ENCODE measurements at places on chromosomes 11 and 22. TPM values are rescaled to one million over a fixed set of nuclear protein-coding genes. Genes with fewer than 3 reads are reported as not detected.

DNA sequence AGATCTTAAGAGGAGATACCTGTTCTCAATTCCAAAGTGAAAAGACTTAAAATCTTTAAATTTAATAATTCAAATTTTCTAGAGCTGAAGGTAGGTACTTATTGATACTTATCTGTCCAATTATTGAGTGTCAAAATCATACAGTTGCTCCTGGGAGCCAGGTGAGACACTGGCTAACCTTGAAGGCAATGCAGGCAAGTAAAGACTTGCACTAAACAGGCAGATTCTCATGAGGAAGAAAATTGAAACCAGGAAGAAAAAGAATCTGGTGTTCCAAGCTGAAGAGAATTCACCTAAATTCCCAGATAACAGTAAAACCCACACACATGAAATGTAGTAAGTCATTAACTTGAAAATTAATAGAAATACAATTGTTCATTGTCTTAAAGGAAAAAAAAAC is 30.3 kb downstream of the VSIG10L2 start:
- no peak for DNase-seq

DNA sequence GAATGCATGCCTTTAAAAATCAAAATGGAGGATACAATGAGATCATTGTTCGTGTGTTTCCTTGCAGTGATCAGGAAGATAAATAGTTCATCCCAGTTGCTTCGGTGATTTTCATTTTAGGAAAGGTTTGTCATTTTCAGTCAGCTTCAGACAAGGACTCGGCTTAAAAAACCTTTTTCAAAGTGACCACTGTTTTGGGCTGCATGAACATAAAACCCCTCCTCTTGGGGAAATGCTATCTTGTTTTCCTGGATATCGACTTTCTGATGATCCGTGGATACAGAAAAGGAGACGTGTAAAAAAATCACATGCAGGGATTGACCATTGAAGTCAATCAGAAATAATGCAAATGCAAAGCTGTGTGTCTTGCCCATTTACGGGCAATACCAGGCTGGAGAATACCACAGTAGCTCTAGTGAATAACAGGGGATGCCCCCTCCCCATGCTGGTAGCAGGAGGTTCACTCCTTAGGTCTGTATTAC is 146.8 kb downstream of the MAML2 start:
- no peak for DNase-seq

DNA sequence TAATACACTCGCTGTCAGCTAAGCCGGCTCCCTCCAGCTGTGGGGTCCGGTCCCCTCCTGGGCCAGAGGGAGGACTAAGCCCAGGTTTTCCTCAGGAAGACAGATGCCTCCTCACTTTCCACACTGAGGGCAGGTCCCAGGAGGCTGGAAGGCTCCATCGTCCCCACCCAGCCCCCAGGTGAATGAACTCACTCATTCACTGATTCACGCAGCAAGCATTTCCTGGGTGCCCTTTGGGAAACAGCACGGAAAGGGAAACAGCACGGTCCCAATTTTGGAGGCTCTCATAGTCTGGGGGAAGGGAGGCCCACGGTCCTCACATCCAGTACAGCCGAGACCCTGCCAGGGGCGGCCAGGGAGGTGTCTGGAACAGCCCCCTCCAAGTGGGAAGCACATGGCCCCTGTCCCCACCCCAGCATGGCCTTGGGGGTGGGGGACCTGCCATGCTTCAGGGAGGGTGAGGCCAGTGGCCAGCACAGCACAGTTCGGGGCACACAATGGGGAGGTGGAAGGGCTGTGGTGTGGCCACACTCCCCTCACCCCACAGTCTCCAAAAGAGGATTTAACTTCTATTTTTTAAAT is 9.3 kb upstream of the TH start:
- DNase-seq, result no peak

GRCh38 chr11:94279996-94280395 is 24.4 kb upstream of the IZUMO1R start:
- no peak for DNase-seq

DNA sequence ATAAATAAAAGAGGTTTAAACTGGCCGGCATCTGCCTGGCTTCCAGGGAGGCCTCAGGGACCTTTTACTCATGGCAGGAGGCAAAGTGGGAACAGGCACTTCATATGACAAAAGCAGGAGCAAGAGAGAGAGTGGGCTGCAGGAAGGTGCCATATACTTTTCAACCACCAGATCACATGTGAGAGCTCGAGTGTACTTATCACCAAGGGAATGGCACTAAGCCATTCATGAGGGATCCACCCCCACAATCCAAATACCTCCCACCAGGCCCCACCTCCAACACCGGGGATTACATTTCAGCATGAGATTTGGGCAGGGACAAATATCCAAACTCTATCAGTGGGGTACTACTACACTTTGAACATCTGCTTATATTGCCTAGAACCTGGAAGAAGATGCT is 126.5 kb downstream of the PARVA start:
- no peak for DNase-seq

GRCh38 chr11:49405743-49406142 is 197.3 kb upstream of the FOLH1 start:
- no peak for DNase-seq

- DNase-seq, result peak; percentile 7
These were observed 80.1 kb downstream of the C2CD3 start for GRCh38 chr11:74090701-74091100.

- peak; percentile 89 for DNase-seq
These were observed 62.4 kb downstream of the MYH9 start for GRCh38 chr22:36325154-36326031.

DNA sequence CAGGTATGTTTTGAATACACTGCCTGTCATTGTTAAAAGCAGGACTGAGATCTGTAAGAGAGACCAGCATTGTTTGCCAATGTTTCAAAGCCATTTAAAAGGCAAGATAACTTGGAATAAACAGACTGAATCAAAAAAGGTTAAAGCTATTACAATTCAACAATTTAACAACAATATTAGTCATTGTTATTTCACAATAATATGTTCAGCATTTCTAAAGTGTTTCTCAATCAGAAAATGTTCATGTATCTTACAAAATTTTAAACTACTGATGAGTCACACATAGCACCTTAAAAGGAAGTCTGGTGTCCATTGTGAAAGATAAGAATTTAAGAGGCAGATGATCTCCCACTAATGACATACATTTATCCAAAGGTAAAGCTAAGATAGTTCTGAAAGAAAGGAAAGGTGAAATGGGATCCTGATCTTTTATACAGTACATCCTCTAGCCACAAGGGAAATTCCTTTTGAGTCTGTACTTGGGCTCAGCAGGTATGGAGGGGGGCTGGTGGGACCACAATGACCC is 79.7 kb downstream of the MAML2 start:
- peak; percentile 69 for DNase-seq

DNA sequence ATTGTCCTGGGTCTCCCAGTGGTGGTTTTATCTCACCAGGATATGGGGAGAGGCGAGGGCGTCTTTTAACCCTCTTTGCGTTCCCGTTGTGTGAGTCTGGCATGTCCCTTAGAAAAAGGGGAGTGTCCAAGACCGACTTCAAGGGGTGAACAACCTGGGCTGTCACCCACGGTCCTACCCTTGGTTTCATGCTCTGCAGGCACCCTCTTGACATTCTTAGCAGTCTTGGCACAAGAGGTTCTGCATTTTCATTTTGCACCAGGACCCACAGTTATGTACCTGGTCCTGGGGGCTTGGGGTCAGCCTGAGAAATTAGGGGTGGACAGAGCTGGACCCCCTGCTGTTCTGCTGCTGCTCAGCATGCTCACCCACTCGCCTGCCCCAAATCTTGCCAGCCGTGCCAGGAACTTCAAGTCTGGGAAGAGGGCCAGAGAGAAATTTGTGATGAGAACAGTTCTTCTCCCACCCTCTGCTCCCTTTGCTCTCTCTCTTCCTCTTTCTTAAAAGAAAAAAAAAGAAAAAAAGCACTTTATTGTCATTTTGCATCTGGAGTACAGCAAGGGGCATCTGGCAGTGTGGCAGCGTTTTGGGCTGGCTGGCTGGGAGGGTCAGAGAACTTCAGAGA is 471.2 kb downstream of the MIAT start:
- no peak for DNase-seq

DNA sequence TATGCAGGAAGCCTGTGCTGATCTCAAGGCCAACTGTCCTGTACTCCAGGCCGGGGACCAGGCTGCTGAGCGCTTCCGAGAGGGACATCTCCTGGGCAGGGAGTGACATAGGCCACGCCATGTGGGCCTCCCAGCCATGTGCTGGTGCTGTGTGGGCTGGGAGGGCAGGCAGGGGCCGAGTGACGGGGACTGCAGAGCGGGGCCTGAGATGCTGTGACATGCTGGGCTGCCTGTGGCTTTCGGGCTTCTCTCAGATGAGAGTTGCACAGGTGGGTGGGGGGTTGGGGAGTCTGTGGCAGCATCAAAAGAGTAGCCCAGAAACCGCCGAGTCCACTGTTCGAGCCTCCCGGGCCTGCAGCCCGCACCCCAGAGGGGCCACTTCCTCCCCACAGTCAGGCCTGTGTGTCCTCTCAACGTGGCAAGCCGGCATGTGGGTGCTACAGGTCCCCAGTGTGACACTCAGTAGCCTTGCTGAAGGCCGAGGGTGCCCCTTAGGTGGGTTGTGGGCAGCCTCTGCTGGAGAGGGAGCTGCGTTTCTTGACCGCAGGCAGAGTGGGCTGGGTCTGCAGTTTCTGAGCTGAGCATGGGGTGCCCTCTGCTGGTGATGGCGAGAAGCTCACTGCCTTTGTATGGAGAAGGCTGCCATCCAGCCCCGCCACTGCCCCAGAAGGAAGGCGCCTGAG is 101.2 kb downstream of the BCR start:
- DNase-seq, result peak; percentile 54

DNA sequence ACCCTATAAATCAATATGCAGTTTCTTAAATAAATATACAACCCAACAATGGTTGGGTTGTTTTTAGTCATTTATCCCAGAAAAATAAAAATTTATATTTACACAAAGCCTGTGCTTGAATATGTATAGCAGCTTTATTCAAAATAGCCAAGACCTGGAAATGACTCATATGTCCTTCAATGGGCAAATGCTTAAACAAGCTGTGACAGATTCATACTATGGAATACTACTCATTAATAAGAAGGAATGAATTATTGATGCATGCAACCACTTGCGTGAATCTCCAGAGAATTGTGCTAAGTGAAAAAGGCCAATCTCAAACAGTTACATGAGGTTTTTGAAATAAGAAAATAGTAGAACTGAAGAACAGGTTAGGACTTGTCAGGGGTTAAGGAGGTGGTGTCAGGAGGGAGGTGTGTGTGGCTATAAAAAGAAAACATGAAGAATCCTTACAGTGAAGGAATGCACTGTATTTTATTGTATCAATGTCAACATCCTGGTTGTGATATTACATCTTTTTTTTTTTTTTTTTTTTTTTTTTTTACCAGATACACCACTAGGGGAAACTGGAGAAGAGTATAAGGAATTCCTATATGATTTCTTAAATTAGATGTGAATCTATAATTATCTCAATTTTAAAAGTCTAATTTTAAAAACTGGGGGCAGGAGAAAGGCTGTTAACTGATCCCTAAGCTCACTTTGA is 82.4 kb upstream of the CD44 start:
- no peak for DNase-seq

DNA sequence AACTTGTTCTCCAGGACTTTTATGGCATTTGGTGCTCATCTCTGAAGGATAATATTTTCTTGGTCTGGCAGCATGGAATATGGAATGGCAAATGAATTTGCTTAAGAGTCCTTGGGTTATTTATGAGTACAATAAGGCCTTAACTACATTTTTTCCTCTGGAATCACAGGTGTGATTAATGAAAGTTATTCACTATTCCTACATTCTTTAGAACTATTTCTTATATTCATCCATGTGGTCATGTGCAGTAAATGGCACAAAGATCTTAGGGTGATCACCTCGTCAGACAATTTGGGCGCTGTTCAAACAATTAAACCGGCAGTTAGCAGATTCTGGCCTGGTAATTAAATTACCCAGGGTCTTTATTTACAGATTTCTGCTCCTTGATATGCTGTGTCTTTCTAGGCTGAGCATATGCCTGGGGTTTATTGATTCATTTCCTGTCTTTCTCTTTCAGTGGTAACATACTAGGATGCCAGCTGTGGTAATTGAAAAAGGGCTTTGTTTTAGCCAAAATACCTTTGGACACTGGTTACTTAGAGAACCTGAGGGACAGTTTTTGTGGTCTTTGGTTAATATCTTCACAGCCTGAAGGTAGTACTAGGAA is 31.6 kb downstream of the SIK2 start:
- peak; percentile 84 for DNase-seq

- DNase-seq, result no peak
These were observed 2.9 kb downstream of the RPS3 start for GRCh38 chr11:75402002-75402773.

GRCh38 chr11:120390585-120390922 is 54.3 kb downstream of the ARHGEF12 start:
- no peak for DNase-seq

DNA sequence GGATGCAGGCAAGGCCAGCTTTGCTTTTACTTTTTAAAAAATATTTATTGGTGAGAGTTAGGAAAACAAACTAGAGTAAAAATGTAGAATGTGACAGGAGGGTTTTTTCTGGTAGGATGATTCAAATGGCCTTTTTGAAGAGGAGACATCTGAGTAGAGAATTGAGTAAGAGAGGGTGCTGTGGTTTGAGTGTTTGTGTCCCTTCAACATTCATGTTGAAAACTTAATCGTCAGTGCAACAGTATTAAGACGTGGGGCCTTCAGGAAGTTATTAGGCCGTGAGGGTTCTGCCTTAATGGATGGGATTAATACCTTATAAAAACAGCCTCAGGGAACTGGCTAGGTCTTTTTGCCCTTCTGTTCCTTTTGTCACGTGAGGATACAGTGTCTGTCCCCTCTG is 288.8 kb upstream of the C11orf87 start:
- DNase-seq, result no peak

DNA sequence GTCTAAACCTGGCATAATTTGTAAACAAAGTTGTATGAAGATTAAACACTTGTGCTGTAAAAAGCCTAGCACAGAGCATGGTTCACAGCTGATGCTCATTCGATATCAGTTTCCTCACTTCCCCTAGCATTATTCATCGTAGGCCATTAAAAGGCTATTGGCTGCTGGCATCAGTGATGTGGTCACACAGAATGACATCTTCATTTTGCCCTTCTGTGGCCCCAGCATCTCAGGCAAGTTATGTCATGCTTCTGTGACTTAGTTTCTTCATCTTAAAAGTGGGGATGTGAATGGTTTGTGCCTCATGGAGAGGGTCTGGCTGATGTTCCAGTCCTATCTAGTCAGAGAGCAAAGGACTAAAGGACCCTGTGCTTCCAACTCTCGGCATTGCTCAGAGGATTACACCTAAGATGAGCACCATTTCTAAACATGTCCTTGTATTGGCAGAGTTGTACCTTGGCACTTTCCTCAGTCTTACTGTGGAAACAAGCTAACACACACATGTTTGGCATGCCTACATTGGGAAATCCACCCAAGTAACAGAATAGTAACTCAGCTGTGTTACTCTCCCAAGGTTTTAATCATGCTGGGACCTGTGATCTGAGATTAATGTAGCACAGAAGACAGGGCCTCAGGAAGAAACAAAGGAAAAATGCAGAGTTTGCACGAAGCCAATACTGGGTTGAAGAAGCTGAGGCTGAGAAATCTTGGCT is 83.5 kb upstream of the OR9Q1 start:
- DNase-seq, result no peak

OR52I2 gene
- not detected for total RNA-seq

OTOG gene
- total RNA-seq, result not detected

DBX1 gene
- not detected for total RNA-seq

FGF4 gene
- total RNA-seq, result not detected

NCR3LG1 gene
- 1.1 TPM for total RNA-seq

MRGPRX4 gene
- total RNA-seq, result not detected

SPON1 gene
- 0.10 TPM for total RNA-seq

EXPH5 gene
- total RNA-seq, result 0.10 TPM

KCTD14 gene
- 7.1 TPM for total RNA-seq

Measured in RPMI7951 (cell line).